Kasumi-1 (cell line): ENCODE measurements at places on chromosomes 2 and 18.

GRCh38 chr2:40653829-40654228 lies 201.9 kb upstream of the SLC8A1 start:
- no peak for DNase-seq

- DNase-seq = no peak
Observed at GRCh38 chr2:46974174-46974573, 58.6 kb upstream of the MCFD2 start.

DNA sequence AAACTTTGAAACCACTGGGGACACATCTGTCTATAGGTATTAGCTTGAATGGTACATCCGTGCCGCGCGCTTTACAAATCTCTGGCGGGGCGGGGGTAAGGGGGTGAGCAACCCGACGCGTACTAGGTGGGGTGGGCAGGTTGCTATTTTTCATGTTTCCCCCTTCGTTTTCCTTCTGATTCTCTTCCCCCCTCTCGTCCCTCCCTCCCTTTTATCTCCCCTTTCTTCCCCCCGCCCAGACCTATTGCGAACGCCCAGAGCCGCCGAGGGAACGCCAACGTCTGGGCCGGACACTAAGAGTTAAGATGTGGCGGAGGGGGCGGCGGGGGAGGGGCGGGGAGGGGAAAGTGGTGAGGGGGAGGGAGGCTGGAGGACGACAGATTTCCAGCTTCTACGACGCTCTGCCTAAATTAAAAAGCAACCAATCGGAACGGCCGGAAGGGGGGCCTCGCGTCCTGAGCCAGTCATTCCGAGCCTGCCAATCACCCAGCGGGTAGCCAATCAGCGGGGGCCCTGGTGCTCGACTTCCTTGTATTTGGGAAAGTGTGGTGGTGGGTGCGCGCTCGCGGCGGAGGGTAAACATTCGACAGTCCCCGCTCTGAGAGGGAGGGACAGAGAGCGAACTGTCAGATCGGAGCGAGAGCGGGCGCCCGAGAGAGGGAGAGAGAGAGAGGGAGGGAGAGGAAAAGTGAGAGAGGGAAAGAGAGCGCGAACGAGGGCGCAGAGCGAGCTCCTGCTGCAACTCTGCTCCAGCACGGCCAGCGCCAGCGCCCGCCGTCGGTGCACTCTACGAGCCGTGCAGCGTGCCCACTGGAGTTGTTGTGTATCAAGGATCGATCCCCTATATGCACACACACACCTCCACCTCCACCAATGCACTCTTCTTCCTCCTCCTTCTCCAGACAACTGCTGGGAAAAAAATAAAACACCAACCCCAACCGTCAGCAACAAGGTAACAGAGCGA lies at the start of gene POU3F3:
Gene POU3F3 (plus strand): TSS at position 582 of the 964 bp plus-strand sequence. CDS start 1,396 bp downstream, outside the sequence.
- no peak for DNase-seq

DNA sequence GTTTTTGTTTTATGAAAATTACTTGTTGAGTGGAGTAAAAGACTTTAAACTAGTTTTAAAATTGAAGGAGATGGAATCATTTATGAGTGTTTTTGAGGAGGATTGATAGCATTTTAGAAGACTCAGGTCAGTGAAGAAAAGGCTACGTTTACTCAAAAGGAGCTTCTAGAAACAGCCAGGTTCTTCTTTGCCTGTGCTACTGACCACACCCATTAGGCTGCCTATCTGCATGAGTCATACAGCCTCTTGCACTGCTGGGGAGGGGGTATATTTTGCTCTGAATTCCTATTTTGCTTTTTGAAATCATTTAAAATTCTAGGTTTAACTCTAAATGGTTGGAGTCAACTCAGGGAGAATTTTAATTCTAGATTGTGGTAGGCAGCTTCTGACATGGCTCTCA lies 22.3 kb downstream of the EFEMP1 start:
- DNase-seq = no peak

DNA sequence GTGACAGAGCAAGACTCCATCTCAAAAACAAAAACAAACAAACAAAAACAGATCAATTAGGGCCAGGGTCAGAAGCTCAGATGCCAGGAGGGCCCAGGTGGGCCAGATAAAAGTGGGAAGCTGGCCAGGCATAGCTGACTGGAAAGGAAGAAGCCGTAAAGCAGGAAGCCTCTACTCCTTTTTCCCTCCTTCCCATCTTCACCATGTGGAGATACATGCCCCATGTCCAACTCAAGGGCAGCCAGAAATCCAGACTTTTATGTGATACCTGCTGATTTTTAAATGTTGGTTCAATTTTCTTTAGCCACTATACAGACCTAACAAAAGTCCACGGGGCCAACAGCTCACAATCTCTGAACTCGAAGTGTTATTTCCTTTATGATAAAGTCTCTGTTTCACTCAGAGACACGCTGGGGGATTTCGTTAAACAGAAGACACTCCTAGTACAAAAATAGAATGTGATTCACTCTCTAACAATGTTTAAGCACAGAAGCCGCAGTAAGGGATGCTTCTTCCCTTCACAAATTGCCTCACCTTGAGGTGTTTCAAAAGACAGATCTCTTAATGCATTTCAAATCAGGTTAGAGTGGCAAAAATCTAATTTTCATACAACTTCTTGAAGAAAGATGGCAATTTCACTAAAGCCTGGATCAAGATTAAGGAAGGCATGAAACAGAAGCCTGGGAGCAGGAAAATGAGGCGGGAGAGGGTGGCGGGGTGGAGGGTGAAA lies 14.0 kb downstream of the TMEM247 start:
- DNase-seq = no peak
